Nucleus accumbens (tissue), 56 donors: ENCODE measurements at places on chromosomes 5 and 9.

GRCh38 chr9:96523374-96523773 is 73.4 kb downstream of the HABP4 start:
- no peak for DNase-seq

- no peak for DNase-seq
These were observed 405.0 kb upstream of the TNC start for GRCh38 chr9:115522912-115523311.

- no peak for DNase-seq
These were observed 189.8 kb downstream of the DRD1 start for GRCh38 chr5:175254155-175254554.

DNA sequence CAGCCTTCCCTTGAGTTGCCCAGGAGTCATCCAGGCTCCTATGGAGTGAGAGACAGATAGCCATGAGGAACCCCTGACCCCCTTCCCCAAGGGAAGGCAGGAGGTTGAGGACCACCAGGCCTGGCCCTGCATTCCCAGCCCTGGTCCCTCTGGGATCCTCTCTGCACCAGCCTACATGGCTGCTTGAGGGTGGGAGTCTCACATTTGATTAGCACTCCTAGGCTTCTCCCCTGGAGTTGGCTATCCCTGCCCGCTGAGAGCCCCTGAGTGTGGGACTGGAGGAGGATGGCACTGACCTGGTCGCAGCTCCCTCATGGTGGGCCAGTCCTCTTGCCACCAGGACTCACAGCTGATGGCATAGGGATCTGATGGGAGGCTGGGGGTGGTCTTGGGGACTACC is 46.7 kb downstream of the SAR1B start:
- no peak for DNase-seq

DNA sequence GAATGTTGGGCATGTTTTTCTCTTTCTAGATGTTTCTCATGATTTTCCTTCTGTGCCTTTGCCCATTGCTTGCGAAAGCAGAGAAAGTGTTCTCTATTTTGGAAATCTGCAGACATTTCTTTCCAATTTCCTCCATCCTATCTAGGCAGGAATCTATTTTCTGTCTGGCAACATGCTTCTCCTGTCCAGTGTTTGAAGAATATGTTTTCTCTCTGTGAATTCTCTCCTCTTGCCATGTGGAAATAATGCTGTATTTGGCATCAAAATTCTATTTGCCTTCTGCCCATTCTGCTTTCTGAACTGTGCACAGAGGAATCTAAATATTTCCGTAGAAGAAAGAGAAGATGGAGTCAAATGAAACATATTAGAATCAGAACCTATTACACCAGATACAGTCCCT is 833.3 kb downstream of the CDH9 start:
- DNase-seq, result no peak

DNA sequence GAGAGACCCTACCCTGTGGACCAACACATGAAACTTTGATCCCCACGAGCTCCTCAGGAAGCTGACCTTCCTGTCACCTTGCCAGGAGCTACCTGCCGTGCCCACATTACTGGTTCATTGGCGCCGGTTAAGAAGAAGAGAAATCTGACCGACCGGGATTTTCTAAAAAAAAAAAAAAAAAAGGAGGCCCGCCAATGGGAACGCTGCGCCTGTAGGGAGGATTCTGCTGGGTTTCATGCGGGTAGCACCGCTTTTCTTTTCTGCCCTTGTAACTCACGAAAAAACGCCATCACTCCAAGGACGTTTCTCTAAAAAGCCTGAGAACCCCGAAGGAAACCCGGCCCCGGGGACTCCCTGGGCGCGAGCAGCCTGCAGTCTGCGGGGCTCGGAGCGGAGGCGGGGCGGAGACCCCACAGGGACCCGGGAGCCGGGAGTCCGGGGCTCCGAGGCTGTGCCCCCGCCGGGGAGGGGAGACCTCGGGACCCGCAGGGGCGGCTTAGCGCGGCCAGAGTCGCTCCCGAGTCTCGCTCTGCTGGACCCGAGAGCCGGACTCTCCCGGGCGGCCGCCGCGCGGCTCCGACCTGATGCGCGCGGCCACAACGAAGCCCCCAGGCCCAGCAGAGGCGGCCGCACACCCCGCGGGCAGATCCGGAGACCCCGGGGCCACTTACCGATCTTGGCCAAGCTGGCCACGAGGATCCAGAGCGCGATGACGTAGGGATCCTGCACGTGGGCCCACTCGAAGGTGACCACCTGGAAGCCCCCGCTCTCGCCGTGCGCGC is 617 bp downstream of the SLC9A3 start:
- no peak for DNase-seq

GRCh38 chr5:142382186-142382585 is 57.4 kb upstream of the SPRY4 start:
- DNase-seq, result no peak

GRCh38 chr5:44183753-44184152 is 205.5 kb downstream of the FGF10 start:
- no peak for DNase-seq

DNA sequence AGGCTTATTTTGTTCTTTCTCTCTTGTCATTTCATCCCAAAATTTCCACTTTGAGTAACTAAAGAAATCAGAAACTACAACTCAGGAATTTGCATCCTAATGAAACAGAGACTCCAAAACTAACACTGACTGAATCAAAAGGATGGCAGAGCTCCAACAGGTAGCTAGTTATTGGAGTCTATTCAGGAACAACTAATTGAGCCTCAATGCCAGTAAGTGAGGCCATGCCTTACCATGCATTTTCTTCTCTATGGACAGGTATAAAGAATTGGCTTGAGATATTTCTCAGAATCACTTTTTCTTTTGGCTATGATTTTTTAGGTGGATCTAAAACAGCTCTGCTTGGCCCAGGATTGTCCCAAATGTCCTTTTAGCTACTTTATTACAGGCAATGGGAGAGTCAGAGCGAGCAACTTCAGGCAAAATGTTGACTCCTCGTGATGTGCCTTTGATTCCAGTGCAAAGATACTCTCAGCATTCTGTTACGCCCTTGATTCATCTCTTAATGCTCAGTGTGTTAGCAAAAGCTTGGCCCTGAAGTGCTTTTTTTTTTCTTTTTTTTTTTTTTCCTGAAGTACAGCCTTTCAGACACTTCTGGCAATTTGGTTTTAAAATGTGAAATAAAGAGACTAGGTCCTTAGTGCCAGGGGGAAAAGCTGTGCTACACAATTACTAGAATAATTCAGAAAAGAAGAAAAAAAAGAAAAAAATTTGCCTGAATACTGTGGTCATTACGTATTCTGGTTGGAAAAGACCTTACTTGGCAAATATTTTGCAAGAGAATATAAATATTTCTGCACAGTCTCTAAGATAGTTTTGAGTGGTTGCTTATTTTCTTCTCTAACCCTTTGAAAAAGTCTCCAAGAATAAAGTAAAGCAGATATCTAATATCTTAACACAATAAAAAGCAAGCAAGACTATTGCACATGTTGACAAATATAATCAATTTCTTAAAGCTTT is 423.7 kb downstream of the ANXA1 start:
- no peak for DNase-seq

- no peak for DNase-seq
These were observed 39.1 kb upstream of the FLT4 start for GRCh38 chr5:180688330-180689070.

GRCh38 chr9:31604531-31604930 is 779.9 kb upstream of the ACO1 start:
- DNase-seq, result no peak

DNA sequence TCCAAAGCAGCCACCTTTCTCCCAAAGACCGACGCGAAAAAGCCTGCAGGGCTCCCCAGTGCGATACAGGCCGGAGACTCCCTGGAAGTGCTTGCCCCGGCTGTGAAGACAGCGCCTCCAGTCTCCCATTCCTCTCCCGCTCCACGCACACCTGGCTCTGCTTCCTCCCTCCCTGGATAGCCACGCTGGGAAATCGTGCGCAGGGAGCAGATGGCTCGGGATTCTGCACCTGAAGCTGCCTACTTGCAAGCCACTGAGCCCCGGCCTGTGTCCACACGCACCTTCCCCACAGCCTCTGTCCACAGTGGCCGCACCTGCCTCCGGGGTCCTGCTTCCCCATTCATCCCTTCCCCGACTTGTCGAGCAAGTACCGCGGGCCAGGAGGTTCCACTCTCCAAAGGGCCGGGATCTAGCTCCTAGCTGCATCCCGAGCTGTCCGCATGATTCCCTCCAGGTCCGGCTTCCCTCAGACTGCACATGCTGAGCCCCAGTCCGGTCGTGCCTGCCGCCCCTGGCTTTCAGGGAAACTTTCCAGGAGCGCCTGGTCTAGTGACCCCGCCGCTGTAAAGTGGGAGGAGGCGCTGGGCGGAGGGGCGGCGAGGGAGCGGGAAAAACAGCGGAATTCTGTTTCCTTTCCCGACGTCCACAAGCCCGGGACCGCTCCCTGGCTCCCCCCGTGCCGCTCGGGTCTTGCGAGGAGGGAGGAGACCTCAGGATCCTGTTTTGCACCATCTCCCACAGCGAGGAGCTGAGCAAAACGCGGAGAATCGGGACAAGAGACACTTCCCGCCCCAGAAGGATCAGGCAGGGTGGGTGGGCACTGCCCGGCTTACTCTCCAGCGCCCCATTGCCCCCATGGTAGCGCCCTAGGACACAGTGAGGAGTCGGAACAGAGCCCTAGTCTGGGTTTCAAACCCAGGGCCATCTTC is 2.0 kb downstream of the SEMA6A start:
- DNase-seq, result peak; percentile 30

DNA sequence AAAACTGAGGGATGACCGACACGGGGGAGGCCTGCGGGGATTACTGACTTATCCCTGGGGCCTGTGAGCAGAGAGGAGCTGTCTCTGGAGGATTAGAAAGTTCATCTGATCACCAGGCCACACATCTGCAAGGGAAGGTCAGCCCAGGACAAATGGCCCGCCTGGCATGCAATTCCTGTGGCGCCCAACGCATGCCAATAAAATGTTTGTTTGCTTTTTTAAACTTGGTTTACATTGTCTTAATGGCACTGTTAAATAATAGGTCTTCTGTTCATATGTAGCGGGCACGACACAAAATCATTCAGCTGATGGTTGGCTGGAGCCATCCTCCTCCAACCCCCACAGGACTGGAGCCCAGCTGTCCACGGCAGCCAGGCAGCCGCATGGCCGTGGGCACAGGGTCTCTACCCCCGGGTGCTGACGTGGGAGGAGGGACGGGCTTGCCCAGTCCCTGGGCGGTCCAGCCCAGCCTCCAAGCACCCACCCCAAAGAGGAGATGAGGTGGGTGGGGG is 41.0 kb upstream of the SLC12A7 start:
- no peak for DNase-seq

- DNase-seq, result no peak
These were observed 23.0 kb downstream of the ZBED3 start for GRCh38 chr5:77064040-77064439.

- DNase-seq, result no peak
These were observed 2084.5 kb upstream of the C9orf72 start for GRCh38 chr9:29657821-29658220.

- DNase-seq, result no peak
These were observed 195.3 kb upstream of the KLF9 start for GRCh38 chr9:70609542-70610286.

- no peak for DNase-seq
These were observed 38.8 kb downstream of the LPCAT1 start for GRCh38 chr5:1484730-1485578.

DNA sequence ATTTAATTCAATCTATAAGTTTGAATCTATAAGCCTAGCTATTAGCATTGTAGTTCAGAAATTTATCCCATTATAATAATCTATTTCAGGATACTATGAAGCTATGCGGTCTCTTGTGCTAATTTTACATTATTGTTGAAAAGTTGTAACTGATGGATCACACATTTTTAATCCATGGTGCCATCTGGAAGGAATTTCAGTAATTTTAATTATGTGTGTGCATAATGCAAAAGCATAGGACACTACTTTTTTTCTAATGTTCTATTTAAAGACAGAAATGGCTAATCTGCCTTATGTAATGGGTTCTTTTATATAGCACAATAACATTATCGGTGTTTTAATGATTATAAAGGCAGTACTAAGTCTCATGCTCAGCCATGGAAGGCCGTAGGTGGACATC is 90.6 kb downstream of the HOMER1 start:
- no peak for DNase-seq

DNA sequence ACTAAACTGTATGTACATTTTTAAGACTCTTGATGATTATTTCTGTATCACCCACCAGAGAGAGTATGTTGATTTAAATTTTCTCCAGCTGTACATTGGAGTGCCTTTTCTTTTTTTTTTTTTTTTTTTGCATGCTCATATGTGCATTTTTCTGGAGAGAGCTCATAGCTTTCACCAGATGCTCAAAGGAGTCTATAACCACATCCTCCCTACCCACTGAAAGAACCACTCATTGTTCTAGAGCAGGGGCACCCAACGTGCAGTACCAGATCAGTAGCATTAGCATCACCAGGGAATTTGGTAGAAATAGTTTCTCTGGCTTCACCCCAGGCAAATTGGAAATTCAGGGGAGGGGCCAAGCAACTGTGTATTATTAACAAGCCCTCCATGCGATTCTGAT is 53.9 kb upstream of the TMEM171 start:
- no peak for DNase-seq

DNA sequence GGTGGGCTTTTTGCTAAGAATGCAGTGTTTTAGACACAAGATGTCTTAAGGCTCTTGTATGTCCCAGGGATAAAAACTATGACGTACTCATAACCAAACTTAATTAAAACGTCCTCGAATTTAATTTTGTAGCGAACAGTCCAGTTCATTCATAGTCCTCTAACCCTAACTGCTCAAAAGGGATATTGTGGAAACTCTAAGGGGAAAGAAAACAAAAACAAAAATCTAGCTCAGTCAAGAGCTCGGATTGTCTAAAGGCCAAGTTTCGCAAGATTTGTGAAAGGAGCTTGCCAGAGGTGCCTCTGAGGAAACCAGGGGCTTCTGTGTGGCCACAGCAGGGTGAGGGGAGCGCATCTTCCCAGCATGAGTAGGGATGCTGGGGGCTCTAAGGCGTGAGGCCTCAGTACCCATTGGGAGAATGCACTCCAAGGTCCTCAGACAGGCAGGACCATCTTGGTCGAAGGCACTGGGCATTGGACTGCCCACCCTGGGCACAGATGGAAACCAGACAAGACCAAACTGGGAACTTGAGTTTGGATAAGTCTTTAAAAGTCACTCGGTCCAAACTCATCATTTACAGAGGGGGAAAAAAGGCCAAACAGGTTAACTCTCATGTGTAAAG is 71.8 kb downstream of the PRRT1B start:
- DNase-seq, result no peak

GRCh38 chr5:176533894-176534611 is 3.1 kb downstream of the RNF44 start:
- no peak for DNase-seq

GRCh38 chr9:81239388-81239787 is 450.0 kb downstream of the TLE1 start:
- DNase-seq, result no peak

DNA sequence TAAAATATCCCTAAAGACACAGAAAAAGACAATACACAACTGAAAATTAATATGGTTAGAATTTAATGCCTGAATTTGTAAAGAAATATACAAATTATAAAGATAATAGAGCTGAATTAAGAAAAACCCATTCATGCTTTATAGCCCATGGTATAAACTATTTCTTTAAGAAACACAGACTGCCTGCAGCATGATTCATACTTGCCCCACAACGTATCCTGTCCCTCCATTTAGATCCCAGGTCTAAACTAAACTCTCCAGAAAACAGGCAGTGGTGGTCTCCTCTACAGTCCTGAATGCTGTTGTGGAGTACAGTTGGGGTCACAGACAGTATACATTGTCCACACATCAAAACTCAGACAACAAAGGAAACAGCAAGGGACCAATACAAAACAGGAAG is 24.8 kb downstream of the IL6ST start:
- DNase-seq, result no peak
